ENCODE measurements at places on chromosomes 6 and 20.

GRCh38 chr6:111604259-111605099 lies 1.2 kb downstream of the TRAF3IP2 start:
- DNase-seq = peak; percentile 79

- DNase-seq = no peak
These were observed 91.1 kb upstream of the THBS2 start for GRCh38 chr6:169344750-169345065.

GRCh38 chr6:44539701-44540355 lies 152.3 kb downstream of the CDC5L start:
- DNase-seq = no peak

GRCh38 chr6:373031-373430 lies 18.5 kb upstream of the IRF4 start:
- DNase-seq = no peak

GRCh38 chr20:25222461-25223178 lies 25.3 kb upstream of the PYGB start:
- no peak for DNase-seq

DNA sequence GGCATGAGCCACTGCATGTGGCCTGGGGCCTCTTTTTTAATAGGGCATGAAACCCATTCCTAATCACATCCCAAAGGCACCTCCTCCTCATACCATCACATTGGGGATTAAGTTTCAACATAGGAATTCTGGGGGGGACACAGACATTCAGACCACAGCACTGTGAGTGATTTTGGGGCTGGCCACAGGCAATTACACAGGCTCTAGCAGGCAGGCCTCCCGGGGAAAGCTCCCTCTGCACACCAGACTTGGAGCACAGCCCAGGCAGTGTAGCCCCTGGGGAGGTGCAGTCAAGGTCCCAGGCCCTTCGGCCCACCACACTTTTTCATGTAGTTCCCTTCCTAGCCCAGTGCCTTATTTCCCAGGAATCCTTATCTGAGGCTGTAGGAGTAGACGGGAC lies 5.5 kb downstream of the SFT2D1 start:
- no peak for DNase-seq

- DNase-seq = peak; percentile 43
These were observed 4.6 kb downstream of the MEA1 start for GRCh38 chr6:43009124-43009523.

DNA sequence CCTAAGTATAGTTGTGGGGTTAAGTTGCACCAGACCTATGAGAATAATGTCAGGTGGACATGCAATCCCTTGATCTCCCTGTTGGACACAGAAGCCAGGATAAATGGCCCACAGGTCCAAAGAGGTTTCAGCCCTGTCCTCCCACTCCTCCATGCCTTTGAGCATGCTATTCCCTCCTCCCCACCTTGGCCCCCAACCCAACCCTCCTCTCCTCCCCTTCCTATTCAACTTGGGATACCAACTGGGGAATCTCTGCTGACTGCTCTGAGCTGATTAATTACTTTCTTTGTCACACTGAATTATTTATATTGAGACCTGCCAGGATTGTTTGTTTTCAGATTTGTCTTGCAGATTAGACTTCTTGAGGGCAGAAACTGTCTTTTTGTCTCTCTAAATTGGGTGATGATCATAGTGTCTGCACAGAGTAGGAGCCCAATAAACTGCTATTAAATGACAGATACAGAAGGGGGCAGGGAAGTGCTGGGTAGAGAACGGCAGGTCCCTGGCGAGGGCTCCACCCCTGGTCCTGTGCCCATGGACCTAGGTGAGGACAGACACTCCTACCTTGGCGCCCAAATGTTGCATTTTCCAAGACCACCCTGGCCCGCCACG lies 120.9 kb downstream of the UNC5CL start:
- no peak for DNase-seq

DNA sequence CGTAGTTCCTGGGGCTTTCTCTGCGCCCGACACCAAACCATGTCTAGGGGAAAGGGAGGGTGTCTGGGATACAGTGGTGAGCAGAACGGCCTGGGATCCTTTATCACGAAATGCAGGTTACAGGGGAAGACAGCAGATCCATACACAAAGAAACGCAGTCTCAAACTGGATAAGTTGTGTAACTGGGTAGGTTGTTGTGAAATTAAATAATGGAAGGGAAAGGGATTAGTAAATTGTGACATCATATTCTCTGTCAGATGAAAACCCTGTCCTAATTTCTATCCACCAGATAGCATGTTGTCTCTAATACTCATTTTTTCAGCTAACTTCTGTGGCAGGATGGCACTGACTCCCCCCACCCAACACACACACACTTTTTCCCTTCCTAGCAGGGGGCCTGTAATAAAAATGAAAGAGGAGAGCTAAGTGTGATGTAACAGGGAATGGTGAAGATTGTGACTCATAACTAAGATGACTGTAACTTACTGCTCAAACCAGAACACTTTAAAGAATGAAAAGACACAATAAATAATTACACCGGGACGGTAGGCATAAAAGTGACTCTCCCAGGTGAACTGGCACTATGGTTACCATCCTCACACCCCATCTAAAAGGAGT lies 769 bp upstream of the TRPC4AP start:
- DNase-seq = peak; percentile 56

- DNase-seq = no peak
These were observed 171.2 kb upstream of the THBS2 start for GRCh38 chr6:169424821-169425240.

DNA sequence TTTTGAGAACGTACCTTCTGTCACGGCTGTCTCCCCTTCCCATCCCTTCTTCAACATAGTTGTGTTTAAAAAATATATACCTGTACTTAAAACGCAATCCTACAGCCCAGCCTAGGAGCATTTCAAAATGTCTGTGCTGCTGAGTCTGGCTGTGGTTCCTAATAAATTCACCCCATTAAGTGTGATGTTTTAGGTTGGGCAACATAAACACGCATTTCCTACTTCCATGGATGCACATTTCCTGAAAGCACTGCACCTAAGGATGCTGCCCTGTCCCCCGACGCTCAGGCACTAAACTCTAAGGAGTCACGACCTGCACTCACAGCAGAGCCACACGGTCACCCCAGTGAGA lies 1.2 kb downstream of the REV3L start:
- DNase-seq = no peak

DNA sequence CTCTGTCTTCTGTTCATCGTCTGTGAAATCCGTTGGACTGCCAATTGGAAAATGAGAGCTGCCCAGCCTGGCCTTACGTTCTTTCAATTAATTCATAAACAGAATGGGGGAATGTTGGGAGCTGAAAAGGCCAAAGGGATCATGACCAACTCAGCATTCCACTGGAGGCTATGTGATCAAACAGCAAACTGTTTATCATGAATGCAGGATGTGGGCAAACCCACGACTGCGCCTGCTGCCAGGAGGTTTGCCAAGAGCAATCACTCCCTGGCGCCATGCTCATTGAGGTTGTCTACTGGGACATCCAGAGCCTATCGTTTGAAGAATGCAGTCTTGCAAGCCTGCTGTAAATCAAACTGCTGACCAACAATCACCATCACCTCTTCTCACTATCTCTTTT lies 9.3 kb upstream of the FKBP1A start:
- DNase-seq = peak; percentile 60

- DNase-seq = no peak
These were observed 133.8 kb downstream of the GMPR start for GRCh38 chr6:16372029-16372776.

DNA sequence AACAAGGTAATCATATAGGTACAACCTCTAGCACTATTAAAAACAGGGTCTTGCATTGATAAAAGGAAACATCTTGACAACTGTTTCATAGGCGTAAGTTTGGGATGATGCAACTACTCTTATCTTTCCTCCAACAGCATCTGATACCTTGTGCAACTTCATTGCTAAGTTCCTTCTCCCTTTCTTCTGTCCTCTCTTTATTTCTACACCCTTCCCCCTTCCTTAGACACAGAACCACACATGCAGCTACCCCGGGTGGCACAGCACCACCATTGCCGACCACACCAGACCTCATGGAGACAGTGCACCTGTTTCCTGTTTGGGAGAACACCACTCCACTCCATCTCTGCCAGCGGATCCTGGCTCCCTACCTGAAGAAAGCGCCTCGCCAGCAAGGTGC lies 14.4 kb downstream of the MYB start:
- no peak for DNase-seq

DNA sequence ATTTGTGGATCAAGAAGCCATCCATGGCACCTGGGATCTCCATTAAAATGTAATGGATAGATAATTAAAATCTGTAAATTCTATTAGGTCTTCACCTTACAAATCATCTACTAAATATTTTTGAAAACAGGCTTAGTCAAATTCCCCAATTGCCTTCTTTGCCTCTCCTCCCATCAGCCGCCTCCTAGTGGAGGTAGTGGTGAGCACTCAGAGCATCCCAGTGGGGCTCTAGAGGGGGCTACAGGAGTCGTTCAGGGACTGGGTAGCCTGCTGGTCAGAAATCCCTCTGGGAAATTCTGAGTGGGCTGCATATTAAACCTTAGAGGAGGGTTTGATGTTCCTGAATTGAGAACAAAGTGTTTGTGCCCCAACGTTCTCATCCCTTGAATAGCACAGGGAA lies 20.8 kb upstream of the PAX1 start:
- no peak for DNase-seq

DNA sequence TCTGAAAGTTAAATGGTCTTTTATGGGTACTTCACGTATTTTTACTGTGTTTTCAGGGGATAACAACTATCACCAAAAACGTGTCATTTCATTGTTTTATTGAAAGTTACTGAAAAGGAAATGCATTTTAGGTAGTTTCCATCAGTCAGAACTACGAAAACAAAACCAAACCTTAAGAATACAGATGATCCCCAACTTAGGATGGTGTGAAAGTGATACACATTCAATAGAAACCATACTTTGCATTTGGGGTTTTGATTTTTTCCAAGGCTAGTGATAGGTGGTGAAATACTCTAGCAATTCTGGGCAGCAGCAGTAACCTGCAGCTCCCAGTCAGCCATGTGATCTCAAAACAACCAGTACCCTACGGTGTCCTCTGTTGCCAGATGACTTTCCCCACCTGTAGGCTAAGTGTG lies 25.9 kb upstream of the EFHC1 start:
- no peak for DNase-seq

GRCh38 chr6:104322841-104323240 lies 536.9 kb downstream of the HACE1 start:
- no peak for DNase-seq

GRCh38 chr6:117989086-117989485 lies 82.0 kb downstream of the SLC35F1 start:
- DNase-seq = no peak

- DNase-seq = no peak
These were observed 194.0 kb downstream of the TRIM27 start for GRCh38 chr6:28729501-28730402.

GRCh38 chr20:7601431-7601830 lies 338.8 kb downstream of the HAO1 start:
- no peak for DNase-seq

DNA sequence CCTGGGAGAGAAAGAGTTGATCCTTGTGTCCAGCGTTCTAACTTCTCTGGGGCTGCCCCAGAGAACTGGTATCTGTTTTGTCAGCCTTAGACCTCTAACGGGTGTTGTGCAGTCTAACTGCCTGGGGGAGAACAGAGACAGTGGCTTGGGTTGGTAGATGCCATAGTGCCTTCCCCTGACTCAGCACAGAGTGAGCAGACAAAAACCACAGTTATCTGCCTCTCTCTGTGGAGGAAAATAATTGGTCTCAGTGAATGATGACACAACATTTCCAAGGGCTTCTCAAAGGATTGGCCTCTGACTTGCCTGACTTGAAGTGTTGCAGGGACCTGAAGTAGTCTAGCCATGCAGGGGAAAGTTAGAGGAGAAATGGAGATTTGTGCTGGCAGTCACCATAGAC lies 226.2 kb upstream of the MAN1A1 start:
- DNase-seq = peak; percentile 50

DNA sequence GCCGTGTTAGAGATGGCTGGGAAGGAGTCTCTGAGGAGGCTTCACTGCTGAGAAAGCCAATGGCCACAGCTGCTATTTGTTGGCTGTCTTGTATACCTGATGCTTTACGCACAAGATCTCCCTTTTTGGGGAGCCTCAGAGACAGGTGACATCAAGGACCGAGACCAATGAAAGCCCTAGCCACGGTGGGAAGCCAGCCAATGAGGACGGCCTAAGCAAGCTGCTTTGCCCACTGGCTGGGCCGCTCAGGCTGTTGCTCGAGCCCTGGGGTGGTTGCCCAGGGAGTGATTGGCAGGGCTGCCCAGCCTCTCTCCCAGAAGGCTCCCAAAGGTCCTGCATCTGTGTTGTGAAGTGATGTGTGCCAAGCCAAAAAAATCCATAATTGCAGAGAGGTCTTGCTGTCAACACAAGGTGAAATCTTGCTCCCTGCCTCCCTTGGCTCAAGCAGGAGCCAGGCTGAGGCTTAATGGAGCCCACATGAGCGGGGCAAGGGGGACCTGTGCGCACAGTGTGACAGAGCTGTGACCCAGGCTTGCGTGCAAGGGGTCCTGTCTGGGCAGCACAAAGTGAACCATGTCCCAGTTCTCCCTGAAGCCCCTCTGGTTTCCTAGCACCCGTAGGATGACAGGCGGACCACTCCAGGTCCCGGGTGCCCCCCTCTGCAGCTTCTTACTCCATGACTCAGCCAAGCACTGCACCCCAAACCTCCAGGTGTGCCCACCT lies 4.3 kb downstream of the MMP24OS start:
- DNase-seq = peak; percentile 74

DNA sequence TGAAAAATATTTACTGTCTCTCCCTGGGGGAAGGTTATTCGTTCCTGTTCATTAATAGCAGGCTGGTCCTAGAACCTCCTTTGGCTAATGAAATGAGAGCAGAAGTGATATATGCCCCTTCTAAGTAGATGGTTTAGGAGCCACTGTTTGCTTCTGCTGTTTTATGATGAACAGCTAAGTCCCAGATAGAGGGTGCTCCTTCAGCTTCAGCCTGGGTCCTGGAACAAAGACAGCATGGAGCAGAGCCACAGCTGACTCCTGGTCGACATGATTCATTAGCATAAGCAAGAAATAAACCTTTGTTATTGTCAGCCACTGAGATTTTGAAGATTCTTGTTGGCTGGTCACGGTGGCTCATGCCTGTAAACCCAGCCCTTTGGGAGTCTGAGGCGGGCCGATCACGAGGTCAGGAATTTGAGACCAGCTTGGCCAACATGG lies 47.8 kb upstream of the ARMC2 start:
- DNase-seq = peak; percentile 37

DNA sequence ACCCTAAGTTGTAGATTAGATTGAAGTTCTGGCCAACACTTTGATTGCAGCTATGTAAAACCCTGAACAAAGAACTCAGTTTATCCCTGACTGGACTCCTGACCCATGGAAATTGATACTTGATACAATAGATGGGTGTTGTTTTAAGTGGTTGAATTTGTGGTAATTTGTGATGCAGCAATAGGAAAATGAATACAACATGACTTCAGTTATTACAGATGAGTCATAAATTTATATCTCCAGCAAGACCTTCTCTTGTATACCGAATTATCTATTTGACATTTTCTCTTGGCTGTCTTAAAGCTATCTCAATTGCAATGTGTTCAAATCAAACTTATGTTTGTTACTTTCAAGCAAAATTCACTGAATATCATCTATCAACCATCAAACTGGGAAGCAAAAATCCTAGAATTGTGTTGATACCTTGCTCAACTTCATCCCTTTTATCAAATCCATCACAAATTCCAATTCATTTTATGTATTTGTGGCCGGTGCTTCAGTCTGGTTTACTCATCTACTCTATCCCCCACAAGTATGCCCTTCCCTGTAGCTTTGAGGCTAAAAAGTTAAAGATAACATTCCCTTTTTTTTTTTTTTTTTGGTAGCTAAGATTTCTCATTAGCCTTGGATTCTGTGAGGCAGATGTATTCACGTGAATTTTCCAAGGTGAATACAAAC lies 129.4 kb upstream of the CENPW start:
- no peak for DNase-seq
